Activated naive CD4-positive, alpha-beta T cell (primary cell): ENCODE measurements at places on chromosomes 11 and 22.

DNA sequence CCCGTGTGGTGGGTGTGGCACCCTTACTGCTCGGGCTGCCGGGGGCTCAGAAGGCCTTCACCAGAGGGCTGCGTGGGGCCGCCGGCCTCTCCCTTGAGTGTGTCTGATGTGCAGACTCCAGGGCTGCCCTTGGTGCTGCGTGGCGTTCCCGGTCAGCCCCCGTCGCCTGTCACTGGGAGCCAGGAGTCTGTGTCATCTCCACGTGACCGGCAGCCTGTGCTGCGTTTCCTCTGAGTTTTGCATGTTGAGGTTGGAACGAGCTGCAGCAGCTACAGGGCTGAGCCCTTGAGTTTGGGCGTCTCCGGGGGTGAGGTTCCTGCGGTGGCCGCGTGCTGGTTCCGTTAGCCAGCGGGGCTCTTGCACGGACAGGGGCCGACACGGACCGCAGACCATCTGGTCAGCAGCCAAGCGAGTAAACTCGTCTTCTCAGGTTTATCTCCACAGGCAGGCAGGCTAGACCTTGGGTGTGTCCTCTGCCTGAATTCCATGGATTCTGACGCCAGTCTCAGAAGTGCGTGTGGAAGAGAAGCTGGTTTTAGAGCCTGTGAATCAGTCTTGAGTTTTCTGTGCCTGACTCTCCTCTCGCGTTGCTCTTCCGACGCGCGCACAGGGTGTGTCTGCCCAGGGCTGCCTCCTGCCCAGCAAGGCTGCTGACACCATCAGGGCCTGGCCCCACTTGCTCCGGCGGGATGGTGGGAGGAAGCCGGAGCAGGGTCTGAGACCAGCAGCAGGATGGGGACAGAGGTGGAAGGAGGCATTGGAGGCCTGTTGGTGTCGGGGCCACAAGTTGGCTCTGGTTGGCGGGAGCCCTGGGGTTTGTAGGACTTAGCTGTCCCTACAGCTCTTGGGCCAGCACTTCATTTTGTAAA, 10.5 kb downstream of the PTDSS2 start:
- no peak for DNase-seq

GRCh38 chr22:31342389-31343140, 3.6 kb downstream of the PATZ1 start:
- no peak for DNase-seq

GRCh38 chr11:3840004-3840869, 522 bp downstream of the RHOG start:
- DNase-seq: no peak

DNA sequence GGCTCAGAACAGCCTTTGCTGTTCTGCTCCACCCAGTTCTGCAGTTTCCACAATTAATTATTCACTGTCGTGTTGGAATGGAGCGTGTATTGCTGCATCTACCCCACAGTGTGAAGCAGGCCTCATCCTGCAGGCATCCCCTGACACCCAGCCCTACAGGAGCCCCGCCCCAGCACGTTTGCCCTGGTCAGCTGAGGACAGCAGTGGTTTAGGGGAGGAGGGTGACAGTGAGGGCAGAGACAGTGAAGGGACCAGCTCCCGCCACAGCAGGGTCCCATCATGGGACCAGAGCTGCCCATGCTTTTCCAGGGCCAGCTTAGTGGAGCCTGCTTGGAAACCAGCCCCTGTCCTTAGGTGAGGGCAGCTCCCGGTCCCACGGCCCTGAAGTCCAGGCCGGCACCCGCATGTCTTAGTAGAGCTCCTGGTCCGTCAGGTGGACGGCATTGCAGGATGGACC, 273.0 kb downstream of the TBC1D22A start:
- DNase-seq: no peak

- peak; percentile 49 for DNase-seq
Observed at GRCh38 chr11:93740730-93741093, 583 bp downstream of the TAF1D start.

- no peak for DNase-seq
Observed at GRCh38 chr22:38754751-38755154, 1.0 kb downstream of the SUN2 start.

- no peak for DNase-seq
Observed at GRCh38 chr11:114984611-114985163, 306.4 kb downstream of the NXPE2 start.

GRCh38 chr11:12755510-12756453, 81.6 kb downstream of the TEAD1 start:
- no peak for DNase-seq

DNA sequence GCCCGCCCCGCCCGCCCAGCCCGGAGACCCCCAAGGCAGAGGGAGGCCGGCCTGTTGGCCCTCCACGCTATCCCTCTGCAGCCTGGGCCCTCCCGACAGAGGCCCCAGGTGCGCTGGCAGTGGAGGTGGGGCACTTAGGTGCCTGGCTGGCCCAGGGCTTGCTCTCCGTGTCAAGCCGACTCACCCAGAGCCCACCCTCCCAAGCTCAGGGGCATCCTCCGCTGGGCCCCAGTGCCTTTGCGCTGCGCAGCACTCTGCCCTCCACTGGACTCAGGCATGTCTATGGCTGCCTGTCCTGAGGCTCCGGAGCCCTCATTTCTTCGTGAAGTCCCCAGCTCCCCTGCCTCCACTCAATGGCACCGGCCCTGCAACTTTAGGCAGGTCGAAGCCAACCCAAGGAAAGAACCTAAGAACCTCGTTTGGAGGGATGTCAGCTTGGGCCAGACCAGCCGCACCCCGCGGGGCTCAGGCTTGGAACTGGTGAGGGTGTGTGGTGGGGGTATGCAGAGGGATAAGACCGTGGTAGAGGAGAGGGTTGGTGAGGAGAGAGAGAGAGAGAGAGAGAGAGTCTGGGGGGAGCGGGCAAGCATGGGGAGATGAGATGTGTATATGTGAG, 6.1 kb downstream of the SMIM45 start:
- DNase-seq: no peak

DNA sequence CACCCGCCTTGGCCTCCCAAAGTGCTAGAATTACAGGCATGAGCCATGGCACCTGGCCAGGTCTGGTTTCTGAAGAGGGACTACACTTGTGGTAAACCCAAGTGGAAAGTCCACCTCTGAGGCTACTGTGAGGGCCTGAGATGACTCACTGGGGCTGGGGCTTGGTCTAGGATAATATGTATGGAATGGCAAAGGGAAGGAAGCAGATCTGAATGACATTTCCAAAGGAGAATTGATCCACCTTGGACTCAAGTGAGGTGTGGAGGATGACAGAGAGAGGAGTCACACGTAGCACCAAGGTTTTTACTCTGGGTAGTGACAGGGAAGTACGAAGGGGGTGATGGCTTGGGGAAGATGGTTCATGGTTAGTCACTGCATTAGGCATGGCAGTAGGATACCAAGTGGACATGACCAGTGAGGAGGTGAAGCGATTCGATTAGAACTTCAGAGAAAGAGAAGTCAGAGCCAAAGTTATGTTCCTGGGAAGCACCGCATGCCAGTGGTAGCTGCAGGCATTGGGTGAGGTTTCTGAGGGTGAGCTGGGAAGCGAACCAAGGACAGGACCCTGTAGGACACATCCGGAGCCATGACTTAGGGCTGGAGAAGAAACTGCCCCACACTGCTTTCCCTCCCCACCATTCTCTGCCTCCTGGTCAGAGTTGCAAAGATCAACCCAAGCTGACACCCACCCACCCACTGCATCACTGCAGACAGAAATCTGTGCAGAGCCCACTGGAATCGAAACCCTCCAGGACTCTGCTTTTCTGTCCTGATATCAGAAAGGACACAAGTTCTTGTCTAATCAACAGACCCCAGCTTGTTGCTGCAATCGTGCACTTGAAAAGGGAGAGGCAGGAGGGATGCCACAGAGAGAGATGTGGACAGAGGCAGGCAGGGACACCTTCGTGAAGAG, 13.0 kb upstream of the BCL9L start:
- DNase-seq: no peak

DNA sequence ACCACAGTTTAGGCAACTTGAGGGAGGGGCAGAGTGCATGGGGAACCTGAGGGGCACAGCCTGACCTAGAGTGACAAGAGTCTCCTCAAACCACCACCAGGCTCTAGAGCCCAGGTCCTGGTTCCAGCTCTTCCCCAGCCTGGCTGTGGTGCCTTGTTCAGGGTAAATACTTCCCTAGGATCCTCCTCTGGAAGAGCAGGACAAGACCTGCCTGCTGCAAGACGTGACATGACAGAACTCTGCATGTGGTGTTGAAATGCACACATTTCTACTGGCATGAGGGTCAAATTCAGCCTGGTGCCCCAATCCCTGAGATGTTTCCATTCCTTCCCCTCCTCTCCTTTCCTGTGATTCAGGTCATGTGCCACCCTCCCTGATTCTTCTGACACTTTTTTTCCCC, 3.3 kb downstream of the SEC14L2 start:
- no peak for DNase-seq

- DNase-seq: no peak
Observed at GRCh38 chr11:12962306-12962705, 46.8 kb upstream of the RASSF10 start.

DNA sequence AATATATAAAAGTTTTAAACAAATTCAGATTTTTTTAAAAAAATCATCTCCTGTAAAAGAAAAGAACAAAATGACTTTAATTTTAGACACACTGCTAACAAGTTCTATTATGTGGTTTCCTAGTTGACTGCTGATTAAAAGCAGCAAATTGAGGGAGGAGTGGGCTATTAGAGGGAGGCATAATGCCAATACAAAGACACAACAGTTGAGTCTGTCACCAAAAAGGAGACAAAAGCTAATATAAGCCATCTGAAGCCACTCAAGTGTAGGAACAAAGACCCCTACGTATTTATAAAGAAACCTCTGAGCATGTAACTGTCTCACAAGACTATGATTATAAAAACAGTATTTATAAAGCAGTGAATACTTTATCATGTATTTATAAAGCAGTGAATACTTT, 28.6 kb downstream of the TMEM123 start:
- DNase-seq: no peak

DNA sequence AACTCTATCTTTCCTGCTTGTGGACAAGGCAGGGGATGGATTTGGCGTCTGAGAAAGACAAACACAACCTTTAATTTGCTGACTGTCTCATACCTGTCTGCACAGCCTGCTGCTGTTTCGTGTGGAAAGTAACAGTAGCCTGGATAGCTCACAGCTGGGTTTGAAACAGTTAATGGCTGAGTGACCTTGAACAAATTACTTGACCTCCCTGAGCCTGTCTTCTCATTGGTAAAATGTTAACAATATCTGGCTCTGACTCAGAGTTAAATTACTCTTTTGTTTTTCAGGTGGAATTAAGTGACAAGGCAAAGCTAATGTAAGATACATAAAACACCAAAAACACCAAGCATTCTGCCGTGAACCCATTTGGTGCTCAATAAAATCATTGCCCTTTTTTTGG, 41.1 kb upstream of the ADA2 start:
- DNase-seq: no peak
